ENCODE measurements at places on chromosomes 5 and 9. TPM values are rescaled to one million over a fixed set of nuclear protein-coding genes. Genes with fewer than 3 reads are reported as not detected.
A peak's percentile ranks its signal among the peaks of the same experiment; 100 is the strongest.

Gene TMEM232
- 2.9 TPM for total RNA-seq

Gene KLHL3
- 24.5 TPM for total RNA-seq

Gene LHX3
- total RNA-seq: not detected

Gene MOB3B
- total RNA-seq: 1.7 TPM

Gene PRSS3
- not detected for total RNA-seq

Gene MYMK
- total RNA-seq: not detected

Gene CNTLN
- 4.2 TPM for total RNA-seq

Gene CETN3
- 26.9 TPM for total RNA-seq

Gene CEL
- total RNA-seq: 7.2 TPM

DNA sequence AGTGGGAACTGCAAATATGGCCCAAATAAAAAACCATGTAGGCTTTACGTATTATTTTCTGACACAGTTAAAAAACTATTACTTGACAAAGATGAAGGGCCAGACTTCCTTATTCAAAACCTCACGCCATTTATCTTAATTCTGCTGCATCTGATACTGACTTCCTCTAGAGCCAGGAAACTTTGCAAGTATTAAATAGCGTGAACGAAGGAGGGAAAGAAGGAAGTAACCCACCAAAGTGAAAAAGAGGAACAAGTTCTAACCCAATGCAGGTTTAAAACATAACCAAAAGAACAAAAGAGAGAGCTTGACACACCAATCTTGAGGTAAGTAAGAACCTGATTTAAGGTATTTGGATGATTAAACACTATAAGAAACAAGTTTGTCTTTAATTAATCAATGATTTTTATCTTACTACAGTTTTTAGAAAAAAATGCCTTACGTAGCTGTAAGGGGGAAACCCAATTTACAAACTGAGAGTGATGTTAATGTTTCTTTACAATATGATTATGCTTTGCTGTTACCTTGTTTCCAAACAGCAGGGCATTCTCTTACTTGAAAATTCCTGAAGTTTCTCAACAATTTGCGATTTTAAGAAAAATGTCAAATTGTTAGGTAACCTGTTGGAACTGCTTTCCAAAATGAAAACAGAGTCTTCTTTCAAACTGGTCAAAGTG lies at the start of gene GAPT:
GAPT (plus strand) TSS at position 220 of the 677 bp plus-strand sequence. CDS start 3,102 bp downstream, outside the sequence.
- DNase-seq: no peak

GRCh38 chr9:116499986-116500871 lies 186.9 kb upstream of the TRIM32 start:
- DNase-seq: no peak

- DNase-seq: no peak
Observed at GRCh38 chr9:123217128-123217654, 51.2 kb downstream of the STRBP start.

DNA sequence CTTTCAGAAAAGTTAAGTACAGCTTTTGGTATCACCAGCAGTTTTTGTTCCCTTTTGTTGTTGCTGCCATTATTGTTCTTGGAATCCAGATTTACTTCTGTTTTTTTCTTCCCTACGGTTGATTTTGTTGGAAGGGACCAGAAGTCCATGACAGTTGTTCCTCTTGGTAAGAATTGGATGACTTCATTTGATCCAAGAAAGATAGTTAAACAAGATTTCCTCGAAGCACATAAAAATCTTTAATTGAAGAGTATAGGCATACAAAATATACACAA lies 65.4 kb downstream of the CDC42SE2 start:
- DNase-seq: no peak

- DNase-seq: no peak
Observed at GRCh38 chr5:174301848-174302625, 256.5 kb downstream of the NSG2 start.

- DNase-seq: peak; percentile 20
Observed at GRCh38 chr5:89308606-89309040, 425.6 kb upstream of the MEF2C start.

DNA sequence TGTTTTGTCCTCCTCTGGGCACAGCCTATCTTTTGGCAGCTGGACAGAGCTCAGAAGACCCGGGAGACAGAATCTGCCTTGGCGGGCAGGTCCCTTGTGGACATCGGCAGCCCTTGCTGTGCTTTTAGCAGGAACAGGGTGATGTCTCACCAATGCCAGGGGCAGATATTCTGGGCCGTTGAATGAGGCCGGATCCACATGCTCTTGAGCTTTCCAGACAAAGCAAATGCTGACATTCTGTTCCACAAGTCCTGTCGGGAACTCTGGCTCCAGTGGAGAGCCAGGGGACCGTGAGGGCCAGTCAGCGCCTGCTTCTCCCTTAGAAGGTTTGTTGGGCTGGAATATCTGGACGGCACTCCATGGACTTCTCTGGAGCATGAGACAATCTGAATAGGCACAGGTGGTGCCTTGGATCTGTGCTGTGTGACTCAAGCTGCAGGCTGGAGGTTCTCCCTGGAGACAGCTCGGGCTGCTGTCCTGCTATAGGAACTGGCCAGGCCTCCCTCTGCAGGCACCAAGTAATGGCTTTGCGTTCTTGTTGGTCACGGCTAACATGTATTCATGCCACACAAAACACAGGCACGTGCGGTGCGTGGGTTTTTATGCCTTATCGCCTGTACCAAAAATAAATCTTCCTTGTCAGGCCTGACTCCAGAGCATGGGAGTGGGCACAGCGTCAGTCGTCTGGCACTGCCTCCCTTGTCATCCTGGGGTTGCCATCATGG lies 80.3 kb downstream of the GADD45G start:
- peak; percentile 81 for DNase-seq

GRCh38 chr5:66248874-66249273 lies 104.8 kb downstream of the SREK1 start:
- DNase-seq: no peak

DNA sequence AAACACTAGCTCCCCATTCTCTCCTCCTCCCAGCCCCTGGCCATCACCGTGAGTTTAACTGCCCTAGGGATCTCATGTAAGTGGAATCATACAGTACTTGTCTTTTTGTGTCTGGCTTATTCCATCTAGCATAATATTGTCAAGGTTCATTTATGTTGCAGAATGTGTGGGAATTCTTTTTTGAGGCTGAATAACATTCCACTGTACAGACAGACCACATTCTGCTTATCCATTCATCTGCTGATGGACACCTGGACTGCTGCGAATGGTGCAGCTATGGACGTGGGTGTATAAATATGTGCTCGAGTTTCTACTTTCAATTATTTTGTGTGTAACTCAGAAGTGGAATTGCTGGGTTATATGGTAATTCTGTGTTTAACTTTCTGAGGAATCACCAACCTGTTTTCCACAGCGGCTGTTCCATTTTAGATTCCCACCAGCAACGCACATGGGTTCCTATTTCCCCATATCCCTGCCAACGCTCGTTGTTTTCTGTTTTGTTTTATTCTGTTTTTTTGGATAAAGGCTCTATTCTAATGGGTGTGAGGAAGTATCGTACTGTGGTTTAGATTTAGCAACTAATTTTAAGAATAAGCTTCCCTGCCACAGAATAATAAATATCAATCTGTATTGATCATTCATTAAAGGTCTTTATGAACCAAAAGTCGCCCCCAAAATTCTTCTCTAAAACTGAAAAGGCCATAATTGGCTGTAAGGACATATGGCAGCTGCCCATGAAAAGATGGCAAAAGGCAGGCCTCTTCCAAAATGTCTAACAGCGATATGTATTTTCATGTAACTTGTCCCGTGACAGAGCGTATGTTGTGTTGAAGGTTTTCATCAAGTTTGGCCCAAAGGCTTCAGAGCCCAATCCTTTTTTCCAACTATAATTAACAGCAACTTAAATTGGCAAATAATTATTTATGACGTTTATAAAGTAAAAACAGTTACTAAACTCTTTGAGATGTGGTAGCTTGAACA lies 70.3 kb downstream of the DAP start:
- no peak for DNase-seq

GRCh38 chr5:68500813-68501212 lies 285.3 kb downstream of the PIK3R1 start:
- no peak for DNase-seq

DNA sequence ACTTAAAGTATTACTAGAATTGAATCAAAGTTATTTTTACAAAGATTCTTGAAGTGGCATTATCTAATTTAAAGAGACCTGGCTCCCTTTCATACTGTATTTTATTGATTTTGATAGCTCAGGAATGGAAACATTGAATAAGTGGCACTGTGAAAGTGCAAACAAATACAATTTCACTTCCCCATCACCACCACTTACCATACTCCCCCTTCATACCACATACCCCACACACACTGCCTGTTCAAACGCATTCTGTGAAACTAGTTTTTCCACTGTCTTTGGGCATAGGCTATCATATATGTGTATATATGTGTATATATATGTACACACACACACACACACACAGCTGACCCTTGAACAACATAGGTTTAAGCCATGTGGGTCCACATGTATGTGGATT lies 62.1 kb upstream of the ATG10 start:
- DNase-seq: no peak

GRCh38 chr5:149912226-149912871 lies 32.2 kb downstream of the PDE6A start:
- no peak for DNase-seq

DNA sequence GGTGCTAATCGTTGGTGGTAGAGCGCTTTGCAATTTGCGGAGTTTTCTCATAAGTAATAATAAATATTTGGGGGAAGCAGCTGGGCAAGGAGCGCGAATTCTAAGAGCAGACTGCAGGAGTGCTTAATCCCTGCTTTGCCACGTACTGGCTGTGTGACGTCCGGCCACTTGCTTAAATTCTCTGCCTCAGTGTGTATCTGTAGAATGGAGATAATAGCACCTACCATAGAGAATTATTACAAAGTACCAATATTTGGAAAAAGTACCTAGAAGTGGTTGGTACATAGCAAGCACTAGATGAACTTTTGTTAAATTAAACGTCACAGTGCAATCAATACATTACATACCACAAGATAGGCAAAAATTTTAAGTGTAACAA lies 598 bp upstream of the TMED7 start:
- no peak for DNase-seq

GRCh38 chr9:5481322-5482040 lies 28.9 kb upstream of the PDCD1LG2 start:
- no peak for DNase-seq

- DNase-seq: peak; percentile 69
Observed at GRCh38 chr9:71984403-71984802, 73.0 kb downstream of the C9orf85 start.

GRCh38 chr9:114417511-114417910 lies 29.7 kb upstream of the AKNA start:
- DNase-seq: no peak

- DNase-seq: peak; percentile 73
Observed at GRCh38 chr5:141914199-141914743, 9.4 kb upstream of the DELE1 start.

- no peak for DNase-seq
Observed at GRCh38 chr5:68176802-68177479, 38.6 kb upstream of the PIK3R1 start.

GRCh38 chr9:116451500-116452115 lies 235.5 kb upstream of the TRIM32 start:
- no peak for DNase-seq

All from left ventricle myocardium superior (tissue), 1 donor.